ENCODE measurements at places on chromosomes 16 and 17.

DNA sequence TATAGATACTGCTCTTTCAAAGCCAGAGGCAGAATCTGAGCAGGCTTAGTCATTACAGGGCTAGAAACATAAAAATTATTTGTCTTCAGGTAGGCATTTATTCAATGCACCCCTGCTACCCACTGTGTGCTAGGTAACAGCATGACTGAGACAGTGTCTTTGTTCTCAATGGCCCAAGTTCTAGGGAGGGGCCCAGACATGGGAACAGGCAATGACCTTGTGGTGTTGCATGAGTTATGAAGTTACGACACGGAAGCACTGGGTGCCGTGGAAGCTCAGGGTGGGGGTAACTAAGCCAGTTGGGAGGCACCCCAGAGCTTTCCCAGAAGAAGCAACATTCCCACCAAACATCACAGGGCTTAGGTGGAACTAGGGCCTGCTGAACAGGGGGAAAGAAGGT, 87.0 kb downstream of the CPPED1 start:
- DNase-seq, result no peak

DNA sequence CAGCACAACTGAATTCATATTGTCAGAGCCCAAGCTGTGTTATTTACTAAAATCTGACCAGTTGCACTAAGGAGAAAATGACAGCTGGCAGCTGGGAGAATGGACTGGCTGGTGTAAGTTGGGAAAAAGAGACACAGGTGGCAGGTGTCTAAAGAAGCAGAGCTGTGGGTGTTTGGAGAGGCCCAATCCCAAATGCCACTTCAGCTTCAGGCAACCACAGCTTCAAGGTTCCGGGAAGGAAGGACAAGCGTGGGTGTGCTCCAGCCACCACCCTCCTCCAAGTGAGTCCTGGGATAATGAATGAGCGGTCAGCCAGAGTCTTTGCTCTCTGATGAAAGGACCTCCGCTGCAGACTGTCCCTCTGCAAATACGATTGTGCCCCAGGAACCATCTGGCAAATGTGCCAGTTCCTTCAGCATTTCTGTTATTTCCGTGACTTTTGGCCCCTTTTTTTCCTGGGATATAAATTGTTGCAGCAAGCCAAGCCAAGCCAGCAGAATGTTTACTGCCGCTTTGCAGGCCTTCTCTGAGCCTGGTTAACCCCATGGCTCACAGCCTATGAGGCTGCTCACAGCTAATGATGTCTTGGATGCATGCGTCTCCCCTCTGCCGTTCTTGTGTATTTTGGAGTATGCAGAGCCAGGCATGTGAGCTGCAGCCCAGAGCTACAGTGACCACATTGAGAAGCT, 9.5 kb upstream of the RHBDL3 start:
- DNase-seq, result no peak

- no peak for DNase-seq
Measured at GRCh38 chr17:17321356-17322025, 18.3 kb downstream of the NT5M start.

GRCh38 chr16:35409503-35409902, 1950.1 kb downstream of the TP53TG3F start:
- DNase-seq, result no peak

GRCh38 chr17:63675607-63676546, 24.0 kb downstream of the LIMD2 start:
- no peak for DNase-seq

All from T-helper 17 cell (primary cell).